NCI-H1417 treated with DMSO at 0.1 percent for 48 hours (cell line): ENCODE measurements at places on chromosomes 11 and 22.

GRCh38 chr11:1729692-1730011, 20.7 kb downstream of the IFITM10 start:
- DNase-seq, result no peak

- DNase-seq, result peak; percentile 40
Observed at GRCh38 chr11:111086058-111086457, 159.5 kb upstream of the POU2AF2 start.

- DNase-seq, result no peak
Observed at GRCh38 chr11:47154616-47155570, 21.8 kb downstream of the ARFGAP2 start.

DNA sequence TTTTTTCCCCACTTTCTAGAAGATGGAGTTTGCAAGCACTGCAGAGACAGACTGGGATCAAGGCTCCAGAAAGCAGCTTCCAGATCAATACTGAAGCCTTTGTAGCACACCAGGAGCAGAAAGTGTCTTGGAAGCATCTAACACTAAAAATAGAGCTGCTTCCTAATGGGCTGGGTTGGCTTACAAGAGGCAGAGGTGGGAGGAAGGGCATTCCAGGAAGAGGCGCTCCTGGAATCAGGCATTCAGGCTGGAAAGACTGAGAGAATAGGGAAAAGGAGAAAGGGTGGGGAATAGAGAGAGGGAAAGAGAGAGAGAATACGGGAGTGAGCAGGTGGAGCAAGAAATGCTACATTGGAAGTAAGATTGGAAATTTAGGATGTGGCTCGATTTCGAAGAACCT, 395.9 kb downstream of the OPCML start:
- no peak for DNase-seq

DNA sequence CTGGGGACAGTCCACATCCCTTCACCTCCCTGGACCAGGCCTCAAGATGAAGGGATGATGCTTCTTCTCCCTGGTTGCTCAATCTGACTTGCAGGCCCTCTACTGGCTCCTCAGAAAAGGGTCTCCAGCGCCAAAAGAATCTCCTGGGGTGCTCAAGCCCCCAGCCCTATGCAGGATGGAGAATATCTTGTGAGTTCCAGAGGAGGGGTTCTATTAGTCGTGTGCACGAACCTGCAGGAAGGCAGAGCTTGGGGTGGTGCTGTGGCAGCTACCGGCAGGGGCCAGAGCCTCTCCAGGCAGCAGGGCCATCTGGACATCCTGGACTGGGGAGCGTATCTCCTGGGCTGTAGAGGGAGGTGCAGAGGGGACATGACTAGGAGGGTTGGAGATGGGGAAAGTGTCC, 1339.5 kb downstream of the BRD1 start:
- no peak for DNase-seq
